ENCODE measurements at places on chromosomes 3 and 15. TPM values are rescaled to one million over a fixed set of nuclear protein-coding genes. Genes with fewer than 3 reads are reported as not detected.

DPPA2 gene
- not detected for total RNA-seq

- H3K4me1 ChIP-seq = peaks cover 14% of the 10 kb centered on the region
- no peak overlapping the region for H3K27ac ChIP-seq
- H3K36me3 ChIP-seq = no peaks in the 10 kb centered on the region
- H3K4me3 ChIP-seq = no peak overlapping the region
- DNase-seq = no peak
Observed at GRCh38 chr15:80777137-80777536, 2.0 kb upstream of the CEMIP start.

GRCh38 chr3:163468531-163469335, 1609.6 kb downstream of the SI start:
- H3K4me3 ChIP-seq = no peak overlapping the region
- no peaks in the 10 kb centered on the region for H3K36me3 ChIP-seq
- H3K27me3 ChIP-seq = no peaks in the 10 kb centered on the region
- H3K4me1 ChIP-seq = no peaks in the 10 kb centered on the region
- no peak overlapping the region for H3K27ac ChIP-seq
- DNase-seq = no peak

CLDN16 gene
- not detected for total RNA-seq

PODXL2 gene
- 1.6 TPM for total RNA-seq
